Foreskin melanocyte (primary cell): ENCODE measurements at places on chromosomes 12 and 14.
A peak's percentile ranks its signal among the peaks of the same experiment; 100 is the strongest.

GRCh38 chr12:8037046-8037663 lies 4.6 kb downstream of the FOXJ2 start:
- DNase-seq = no peak

- DNase-seq = peak; percentile 45
These were observed 31.7 kb downstream of the GRIP1 start for GRCh38 chr12:66647034-66647691.

DNA sequence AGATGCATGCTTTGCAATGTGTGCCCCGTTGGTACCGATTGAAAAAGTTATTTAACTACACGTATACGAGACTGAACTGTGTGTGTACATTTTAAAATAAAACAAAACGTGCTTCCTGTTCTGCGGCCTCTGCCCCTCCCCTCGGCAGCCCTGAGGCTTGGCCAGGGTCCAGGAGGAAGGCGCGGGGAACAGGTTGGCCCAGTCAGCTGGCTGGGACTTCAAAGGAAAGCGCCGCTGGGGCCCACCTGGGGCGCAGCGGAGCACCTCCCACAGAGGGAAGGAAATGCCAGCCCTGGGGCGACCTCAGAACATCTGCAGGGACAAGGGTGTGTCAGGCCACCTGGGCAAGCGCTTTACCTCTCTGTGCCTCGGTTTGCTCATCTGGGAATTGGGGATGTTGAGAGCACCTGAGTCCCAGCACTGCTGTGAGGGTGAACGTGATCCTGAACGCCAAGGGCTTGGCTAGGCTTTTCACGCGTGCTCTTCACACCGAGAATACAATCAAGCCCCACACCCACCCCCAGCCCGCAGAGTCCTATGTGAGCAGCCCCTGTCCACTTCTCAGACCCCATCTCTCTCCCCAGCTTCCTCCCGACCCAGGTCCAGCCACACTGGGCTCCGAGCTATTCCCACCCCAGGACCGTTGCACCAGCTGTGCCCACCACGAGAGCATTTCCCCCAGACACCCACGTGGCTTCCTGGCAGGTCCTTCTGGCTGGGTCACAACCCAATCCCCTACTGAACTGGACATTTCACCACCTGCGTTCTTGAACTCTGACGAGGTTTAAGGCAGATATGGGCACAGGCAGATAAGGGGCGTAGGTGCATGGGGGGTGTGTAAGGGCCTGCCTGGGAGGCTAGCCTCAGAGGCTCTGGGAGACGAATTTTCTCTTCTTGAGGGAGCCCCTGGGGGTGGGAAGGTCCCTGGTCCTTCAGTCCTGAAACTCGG lies 41.9 kb upstream of the NCOR2 start:
- no peak for DNase-seq

- no peak for DNase-seq
These were observed 203.4 kb downstream of the KIF26A start for GRCh38 chr14:104341532-104342434.

- DNase-seq = no peak
These were observed 46.9 kb downstream of the DLK1 start for GRCh38 chr14:100773331-100774163.

DNA sequence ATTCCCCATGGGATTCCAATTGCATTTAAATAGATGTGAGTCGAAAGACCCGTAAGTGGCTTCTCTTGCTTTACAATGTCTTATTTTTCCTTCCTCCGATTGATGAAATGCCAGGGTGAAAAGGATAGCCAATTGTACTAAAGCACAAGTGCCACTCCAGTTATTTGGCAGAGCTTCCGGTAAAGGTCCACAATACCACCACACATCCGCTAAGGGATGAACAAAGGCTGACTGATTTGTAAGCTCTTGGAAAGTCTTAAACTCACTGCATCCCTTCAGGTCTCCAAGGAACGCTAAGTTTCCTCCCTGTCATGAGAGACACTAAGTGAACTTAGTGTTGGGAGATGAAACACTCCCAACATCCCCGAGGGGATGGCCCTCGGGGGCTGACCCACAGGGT lies 21.2 kb upstream of the RNASE1 start:
- DNase-seq = peak; percentile 21

- peak; percentile 27 for DNase-seq
These were observed 3.5 kb downstream of the ELK3 start for GRCh38 chr12:96197503-96198272.

DNA sequence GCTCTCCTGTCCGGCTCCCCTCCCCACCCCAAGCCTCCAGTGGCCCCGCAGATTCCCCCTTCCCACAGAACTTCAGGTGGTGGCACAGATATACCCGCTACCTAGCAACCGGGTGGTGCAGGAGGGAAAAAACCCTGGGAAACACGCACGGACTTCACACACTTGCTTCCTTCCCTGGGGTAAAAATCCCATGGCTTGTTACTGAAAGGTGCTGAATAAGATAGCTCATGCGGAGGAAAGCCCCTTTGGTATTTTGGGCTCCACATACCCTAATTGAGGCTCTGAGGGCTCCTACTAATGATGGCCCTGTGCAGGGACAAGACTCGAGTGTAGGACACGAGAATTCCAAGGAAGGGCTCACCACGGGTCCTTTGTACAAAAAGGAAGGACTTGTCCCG lies 869 bp upstream of the RIMBP2 start:
- no peak for DNase-seq

GRCh38 chr12:11607313-11608081 lies 42.0 kb upstream of the ETV6 start:
- DNase-seq = no peak

- DNase-seq = no peak
These were observed 13.2 kb downstream of the PXN start for GRCh38 chr12:120252071-120252906.

- DNase-seq = no peak
These were observed 179.4 kb downstream of the CRADD start for GRCh38 chr12:93856611-93857010.

GRCh38 chr14:63855281-63855680 lies 2.5 kb downstream of the SYNE2 start:
- no peak for DNase-seq

- no peak for DNase-seq
These were observed 131.7 kb downstream of the MIPOL1 start for GRCh38 chr14:37329189-37330001.

- no peak for DNase-seq
These were observed 50.8 kb downstream of the TSHR start for GRCh38 chr14:81006266-81006665.
